ENCODE measurements at places on chromosomes 2 and 18. TPM values are rescaled to one million over a fixed set of nuclear protein-coding genes. Genes with fewer than 3 reads are reported as not detected.
A peak's percentile ranks its signal among the peaks of the same experiment; 100 is the strongest.

DNA sequence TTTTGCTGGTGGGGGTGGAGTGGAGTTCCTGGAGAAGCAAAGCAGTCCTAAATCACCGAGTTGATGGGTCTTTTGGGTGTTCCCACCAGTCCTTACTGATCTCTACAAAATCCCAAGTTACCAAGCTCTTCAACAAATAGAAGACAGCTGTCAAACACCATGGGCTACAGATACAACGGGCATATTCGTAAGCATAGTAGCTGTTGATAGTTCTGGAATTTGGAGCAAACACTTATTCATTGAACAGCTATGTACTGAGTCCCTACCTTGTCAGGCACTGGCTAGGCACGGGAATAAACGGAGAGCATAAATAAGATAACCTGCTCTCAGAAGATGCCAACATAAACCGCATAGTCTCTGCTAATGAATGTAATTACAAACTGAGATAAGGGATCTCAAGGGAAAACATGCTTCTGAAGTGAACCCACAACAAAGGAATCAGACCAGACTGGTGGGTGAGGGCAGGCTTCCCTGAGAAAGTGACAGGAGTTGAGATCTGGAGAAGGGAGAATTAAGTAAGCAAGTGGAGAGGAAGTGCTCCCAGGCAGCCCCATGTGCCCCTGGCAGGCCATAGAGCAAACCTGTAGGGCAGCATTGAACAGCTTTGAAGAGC, 947 bp upstream of the ANKRD44 start:
- DNase-seq: no peak

DNA sequence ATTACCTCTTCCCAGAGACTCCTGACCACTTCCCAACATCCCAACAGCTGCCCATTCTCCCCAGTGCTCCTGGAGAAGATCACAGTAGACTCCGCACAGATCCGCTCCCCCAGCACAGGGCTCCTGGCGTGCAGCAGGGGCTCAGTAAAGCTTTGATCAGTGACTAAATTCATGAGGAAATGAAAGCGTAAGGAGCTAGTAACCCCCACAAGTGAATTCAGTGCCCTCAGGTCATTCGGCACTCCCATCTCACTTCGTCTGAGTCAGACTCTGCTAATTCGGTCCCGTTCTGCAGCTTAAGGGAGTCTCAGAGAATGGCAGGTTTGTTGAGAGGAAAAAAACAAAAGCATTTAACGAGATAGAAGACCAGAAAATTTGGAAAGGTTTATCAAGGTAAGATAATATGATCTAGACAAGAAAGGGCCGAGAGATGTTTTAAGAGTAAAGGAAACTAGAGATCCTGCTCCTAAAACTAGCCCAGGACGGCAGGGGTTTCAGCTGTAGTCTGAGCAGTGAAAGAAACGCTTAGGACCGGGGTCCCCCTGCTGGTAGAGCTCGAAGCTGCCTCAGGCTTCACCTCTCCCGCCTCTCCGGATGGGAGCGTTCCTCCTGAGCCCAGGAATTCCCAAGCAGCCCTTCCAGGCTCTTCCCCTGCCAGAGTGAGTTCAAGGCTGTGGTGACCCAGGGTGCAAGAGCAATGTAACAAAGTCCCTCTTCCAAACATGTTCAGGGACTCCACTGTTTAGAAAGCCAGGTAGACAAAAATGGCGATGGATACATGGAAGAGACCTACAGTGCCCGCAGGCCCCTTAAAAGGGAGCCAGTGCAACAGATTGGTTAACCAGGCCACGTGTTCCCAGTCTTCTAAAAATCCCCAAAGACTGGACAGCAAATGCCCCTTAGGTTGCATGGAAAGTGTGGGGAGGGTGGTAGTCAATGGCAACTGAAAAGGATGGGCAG, 127.3 kb downstream of the DNER start:
- peak; percentile 61 for DNase-seq

- DNase-seq: no peak
These were observed 338.8 kb downstream of the SETBP1 start for GRCh38 chr18:45019469-45019868.

DNA sequence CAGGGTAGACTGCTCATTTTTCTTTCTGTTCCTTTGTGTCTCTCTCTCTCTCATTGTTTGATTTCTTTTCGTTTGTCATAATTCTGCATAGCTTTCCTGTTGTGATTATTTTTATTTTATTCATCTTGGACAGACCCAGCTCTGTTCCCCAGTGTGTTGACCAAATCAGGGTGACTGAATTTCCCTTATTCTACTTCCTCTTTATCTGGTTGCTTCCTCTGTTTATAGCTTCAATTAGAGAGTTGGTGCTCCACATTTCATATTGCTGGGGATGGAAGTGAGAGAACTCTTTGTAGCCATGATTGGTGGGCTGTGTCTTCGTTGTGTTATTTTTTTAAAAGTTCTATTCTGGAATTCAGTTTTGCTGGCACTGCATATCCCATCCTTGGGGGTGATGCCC, 19.1 kb downstream of the PROKR1 start:
- DNase-seq: no peak

The SLC4A3 gene
- total RNA-seq: 9.2 TPM

DNA sequence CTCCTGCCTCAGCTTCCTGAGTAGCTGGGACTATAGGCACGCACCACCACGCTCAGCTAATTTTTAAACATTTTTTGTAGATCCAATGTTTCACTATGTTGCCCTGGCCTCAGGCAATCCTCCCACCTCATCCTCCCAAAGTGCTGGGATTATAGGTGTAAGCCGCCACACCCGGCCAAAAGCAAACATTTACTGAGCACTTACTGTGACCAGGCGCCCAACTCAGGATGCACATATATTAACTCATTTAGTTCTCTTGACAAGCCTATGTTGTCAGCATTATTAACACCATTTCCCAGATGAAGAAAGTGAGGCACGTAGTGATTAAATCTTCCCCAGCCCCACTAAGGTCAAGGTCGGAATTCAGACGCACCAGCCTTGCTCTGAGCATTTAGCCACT, 41.1 kb downstream of the TMEM37 start:
- DNase-seq: no peak

DNA sequence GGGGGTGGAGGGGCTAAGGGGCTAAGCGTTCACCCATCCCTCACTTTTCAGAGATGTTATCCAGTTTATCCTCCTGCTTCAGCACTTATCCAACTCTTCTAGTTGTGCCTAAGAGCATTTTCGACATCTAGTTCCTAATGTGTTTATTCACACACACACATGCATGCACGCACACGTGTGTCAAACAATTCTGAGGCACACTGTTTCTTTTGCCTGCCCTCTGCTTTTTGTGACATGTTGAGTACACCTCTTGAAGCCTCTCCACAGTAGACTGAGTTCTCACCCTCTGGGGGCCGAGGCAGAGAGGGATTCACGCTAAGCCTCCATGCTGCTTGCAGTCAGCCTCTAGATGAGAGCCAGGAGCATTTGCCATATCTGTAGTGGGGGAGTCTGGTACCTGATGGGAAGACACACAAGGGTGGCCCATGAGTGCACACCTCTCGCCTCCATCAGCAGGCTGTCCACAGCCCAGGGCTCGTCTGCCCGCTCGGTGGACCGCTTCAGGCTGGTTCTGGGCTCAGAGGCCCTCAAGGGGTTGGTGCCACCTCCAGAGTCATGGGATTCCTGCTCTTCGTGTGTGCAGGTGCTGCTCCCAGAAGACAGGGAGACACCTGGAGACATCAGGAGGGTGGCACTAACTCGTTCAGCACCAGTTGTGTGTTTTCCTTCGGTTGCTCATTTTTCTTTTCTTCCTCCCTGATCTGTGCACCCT, 11.9 kb downstream of the TWIST2 start:
- DNase-seq: no peak

The ARL6IP6 gene
- total RNA-seq: 20.5 TPM

GRCh38 chr2:228408529-228409227, 227.2 kb upstream of the SPHKAP start:
- no peak for DNase-seq

The DIPK1C gene
- total RNA-seq: not detected

- DNase-seq: peak; percentile 59
These were observed 12.8 kb upstream of the ALPP start for GRCh38 chr2:232365621-232366321.

DNA sequence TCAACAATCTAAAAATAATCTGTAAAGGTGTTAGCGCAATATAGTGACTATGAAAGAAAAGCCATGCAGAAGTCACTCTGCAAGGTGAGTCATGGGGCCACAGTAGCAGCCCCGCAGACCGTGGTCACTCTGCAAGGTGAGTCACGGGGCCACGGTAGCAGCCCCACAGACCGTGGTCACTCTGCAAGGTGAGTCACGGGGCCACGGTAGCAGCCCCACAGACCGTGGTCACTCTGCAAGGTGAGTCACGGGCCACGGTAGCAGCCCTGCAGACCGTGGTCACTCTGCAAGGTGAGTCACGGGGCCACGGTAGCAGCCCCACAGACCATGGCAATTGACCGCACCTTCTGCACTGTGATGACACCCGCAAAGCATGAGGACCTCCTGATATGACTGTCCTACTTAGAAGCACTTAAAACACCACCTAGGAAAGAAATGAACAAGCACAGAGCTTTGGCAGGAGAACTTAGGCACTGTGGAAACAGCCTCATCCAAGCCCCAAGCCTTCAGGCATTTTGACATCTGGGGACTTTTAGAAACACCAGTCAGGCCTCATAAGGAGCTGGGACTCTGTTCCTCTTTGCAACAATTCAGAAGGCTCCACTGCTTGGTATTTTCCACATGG, 70.1 kb downstream of the LDLRAD4 start:
- DNase-seq: no peak

DNA sequence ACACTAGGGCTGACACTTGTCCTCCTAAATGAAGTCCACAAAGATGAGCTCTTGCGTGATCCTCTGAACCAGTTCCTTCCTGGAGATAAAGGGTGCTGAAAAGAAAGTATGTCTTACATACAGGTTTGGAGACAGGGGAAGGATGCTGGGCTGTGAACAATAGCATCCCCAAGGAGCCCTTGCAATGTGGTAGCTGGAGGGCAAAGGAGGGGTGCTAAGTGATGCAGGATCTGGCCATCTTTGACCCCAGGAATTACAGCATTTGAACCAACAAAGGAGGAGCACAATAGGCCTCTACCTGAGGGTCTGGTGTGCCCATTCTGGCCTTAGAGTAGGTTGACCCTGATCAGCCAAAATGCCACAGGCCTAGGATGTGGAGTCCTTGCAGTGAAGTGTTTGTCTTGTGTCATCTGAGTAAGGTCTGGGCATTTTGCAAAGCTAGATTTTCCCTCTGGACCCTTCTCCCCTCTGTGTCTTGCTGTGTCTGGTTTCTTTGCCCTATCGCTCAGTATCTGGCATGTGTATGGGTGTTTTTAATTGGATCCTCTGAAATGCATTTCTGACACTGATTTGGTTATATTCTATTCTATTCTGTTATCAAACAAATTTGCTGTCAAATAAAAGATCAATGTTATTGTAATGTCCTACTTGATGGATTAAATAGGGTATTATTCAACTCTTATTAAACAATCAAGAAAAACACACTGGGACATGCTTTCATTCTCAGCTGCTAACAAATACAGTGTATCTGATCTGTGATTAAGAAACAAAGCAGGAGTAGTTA, 364.8 kb upstream of the MEIS1 start:
- no peak for DNase-seq

- no peak for DNase-seq
These were observed 222.5 kb downstream of the GBX2 start for GRCh38 chr2:235945608-235946140.

DNA sequence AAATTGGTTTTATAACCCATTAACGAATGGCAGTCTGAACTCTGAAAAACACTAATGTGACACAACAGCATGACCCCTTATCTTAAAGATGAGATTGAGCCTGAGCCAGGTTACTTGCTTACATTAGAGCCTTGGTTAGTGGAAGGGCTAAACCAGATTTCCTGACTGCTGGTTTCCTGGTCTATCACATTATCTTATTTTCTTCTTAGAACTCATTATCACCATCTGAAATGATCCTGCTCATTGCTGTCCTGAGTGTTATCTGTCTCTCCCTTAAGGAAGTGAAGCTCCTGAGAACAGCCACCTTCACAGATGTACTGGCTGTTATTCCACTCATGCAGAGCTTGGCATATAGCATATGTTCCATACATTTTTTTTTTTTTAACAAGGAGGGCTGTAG, 9.0 kb upstream of the NRP2 start:
- DNase-seq: no peak

DNA sequence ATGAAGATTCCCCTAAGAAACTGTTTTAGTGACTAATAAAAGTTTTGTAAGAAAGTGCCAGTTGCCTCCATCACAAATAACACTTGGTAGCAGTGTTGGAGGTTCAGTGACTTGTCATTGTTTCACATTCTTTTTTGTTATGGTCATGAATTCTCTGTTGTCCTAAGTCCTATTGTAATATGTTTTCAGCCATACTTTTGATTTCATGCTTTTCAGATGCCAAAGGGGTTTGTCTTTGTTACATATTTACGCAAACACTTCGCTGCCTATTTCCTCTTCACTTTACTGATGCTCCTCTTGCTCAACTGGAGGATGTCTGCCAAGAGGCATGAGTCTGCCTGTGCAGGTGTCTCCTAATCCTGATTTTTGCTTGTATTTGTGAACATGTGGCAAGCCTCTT, 66.6 kb downstream of the PHLPP1 start:
- peak; percentile 94 for DNase-seq

The MAPRE3 gene
- total RNA-seq: 15.9 TPM

DNA sequence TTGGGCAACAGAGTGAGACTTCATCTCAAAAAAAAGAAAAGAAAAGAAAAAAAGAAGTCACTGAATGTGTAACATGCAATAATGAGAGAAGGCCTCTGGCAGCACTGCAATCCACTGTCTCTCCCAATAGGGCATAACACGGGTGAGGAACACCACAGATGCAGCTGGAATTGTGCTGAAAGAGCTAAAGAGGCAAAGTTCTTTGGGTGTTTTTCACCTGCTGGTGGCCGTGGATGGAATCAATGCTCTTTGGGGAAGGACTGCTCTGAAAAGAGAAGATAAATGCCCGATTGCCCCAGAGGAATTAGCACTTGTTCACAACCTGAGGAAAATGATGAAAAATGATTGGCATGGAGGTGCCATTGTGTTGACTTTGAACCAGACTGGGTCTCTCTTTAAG, 31.0 kb upstream of the CYBRD1 start:
- DNase-seq: no peak

The ARHGAP15 gene
- total RNA-seq: not detected

- no peak for DNase-seq
These were observed 400.6 kb downstream of the IRS1 start for GRCh38 chr2:226399006-226399405.

- no peak for DNase-seq
These were observed 31.6 kb upstream of the PIK3C3 start for GRCh38 chr18:41923446-41923845.

DNA sequence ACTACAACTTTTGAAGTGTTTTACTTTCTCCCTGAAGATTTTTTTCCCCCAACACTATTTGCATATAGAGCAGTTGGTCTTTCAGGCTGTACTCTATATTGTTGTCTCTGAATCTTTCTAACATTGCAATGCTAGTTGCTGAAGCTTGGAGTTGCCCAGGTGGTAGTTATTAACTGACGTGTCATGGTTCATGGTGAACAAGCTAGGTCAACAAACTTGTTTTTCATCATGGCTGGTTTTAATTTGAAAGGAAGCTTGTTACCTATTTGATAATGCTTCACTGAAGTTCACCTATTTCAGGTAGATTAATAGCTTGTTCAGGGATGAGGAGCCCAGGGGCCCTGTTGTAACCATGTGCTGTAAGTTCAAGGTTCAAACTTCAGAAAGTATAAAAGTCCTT, 158.8 kb upstream of the ZEB2 start:
- DNase-seq: no peak

- DNase-seq: no peak
These were observed 144.4 kb downstream of the DYSF start for GRCh38 chr2:71597756-71598155.

The CAPN10 gene
- total RNA-seq: 17.0 TPM

Data from HFFc6 (cell line).